ENCODE measurements at places on chromosomes 1 and 21.

DNA sequence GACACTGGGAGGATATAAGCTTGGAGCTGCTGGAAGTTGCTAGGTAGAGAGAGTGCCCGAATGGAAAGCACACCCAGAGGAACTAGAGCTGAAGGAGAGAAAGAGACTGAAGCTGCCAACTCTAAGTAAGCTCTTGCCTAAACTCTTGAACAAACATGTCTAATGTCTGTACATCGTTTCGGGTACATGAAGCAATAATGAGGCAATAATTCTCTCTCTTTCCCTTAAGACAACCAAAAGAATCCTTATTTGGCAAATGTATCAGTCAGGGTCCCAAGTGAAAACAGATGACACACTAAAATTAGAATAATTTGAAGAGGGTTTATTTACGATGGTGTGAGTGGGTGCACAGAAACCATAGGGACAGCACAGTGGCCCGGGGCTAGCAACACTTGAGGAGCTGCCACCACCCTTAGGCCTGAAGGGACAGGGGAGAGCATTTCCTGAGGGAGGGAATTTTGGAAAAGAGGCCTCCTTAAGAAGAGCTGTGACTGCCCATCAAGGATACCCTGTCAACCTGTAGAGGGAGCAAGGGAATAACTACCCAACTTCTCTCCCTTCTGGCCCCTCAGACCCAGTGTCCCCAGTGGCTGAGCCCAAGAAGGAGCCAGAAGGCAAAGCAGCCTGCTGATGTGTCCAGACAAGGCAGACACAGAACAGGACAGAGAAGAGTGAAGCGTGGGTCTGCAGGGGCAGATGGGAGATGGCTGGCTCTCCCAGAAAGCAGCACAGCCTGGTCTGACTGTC is 36.1 kb upstream of the KHDRBS1 start:
- no peak for DNase-seq

- DNase-seq: no peak
Measured at GRCh38 chr1:156856282-156856785, 2.6 kb downstream of the INSRR start.

GRCh38 chr1:27331426-27331825 is 9.5 kb downstream of the TMEM222 start:
- DNase-seq: no peak

- no peak for DNase-seq
Measured at GRCh38 chr1:160781914-160782689, 13.9 kb upstream of the LY9 start.

DNA sequence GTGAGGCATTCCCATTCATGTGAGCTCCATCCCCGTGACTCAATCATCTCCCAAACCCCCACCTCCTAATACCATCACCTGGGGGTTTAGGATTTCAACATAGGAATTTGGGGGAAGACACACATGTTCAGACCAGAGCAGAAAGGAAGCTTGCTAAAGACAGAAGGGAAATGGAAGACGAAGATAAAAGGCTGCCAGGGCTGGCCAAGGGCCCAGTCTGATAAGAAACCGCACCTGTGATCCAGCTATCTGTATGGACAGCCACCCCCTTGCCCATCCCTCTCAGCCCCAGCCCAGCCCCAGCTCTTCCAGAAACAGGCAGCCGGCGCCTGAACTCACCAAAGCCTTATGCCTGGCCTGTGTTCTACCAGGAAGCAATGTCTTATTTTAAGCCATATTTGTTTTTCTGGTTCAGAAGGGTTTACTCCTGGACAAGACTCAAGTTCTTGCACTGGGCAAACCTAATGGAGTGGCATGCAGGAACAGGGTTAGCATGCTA is 198.4 kb upstream of the VAMP3 start:
- DNase-seq: no peak

GRCh38 chr1:181149326-181150125 is 61.0 kb downstream of the IER5 start:
- no peak for DNase-seq

GRCh38 chr1:53483170-53483569 is 24.0 kb downstream of the DMRTB1 start:
- no peak for DNase-seq

DNA sequence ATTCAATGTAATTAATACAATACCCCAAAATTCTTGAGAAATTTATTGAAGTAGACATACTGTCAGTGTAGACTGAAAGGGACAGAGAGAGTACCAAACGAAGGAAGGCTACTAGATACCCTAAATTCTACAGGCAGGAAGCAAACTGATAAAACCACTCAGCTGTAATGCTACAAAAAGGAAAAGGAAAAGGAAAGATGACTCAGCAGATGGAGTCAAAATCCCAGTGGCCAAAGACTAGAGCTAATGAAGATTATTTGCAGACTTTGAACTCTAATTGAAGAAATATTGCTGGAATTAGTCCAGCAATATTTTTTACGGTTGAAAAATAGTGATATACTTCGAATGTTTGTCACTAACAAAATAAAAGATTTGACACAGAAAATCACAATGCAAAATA is 671.9 kb downstream of the BRINP3 start:
- no peak for DNase-seq

- DNase-seq: no peak
Measured at GRCh38 chr1:248710305-248710900, 7.8 kb upstream of the OR14I1 start.

DNA sequence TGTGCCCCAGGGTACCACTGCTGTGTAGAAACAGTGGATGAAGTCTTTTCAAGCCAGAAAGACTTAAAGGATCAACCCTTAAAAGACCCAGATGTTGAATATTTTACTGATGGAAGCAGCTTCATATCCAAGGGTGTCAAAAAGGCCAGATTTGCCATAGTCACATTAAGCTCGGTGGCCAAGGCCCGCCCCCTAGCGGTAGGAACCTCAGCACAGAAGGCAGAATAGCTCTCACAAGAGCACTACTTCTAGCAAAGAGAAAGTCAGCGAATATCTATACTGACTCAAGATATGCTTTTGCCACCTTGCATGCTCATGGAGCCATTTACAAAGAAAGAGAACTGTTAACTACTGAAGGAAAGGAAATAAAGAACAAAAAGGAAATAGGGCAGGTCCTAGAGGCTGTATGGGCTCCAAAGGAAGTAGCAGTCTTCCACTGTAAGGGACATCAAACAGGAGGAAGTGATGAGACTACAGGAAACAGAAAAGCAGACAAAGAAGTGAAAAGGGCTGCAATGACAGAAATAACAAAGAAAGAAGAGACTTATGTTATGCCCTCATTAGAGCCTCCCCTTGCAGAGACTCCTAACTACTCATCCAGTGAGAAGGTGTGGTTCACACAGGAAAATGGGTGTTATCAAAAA is 90.5 kb downstream of the LIPI start:
- DNase-seq: no peak

Data from bone marrow (tissue), 2 donors.